PC-9 (cell line): ENCODE measurements at places on chromosomes 5 and 9. TPM values are rescaled to one million over a fixed set of nuclear protein-coding genes. Genes with fewer than 3 reads are reported as not detected.

DNA sequence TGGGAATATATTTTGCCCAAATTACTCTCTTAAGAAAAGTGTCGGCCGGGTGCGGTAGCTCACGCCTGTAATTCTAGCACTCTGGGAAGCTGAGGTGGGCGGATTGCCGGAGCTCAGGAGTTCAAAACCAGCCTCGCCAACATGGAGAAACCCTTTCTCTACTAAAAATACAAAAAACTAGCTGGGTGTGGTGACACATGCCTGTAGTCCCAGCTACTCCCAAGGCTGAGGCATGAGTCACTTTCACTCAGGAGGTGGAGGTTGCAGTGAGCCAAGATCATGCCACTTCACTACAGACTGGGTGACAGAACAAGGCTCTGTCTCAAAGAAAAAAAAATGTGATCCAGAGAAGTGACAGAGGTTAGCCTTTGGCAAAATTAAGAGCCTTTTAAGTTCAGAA lies 26.4 kb upstream of the TMEM171 start:
- peak; percentile 62 for DNase-seq

Gene HCN1
- not detected in 2 replicates for total RNA-seq

GRCh38 chr9:14985419-14985818 lies 75.2 kb upstream of the FREM1 start:
- no peak for DNase-seq

Gene SLC46A2
- not detected in 2 replicates for total RNA-seq

DNA sequence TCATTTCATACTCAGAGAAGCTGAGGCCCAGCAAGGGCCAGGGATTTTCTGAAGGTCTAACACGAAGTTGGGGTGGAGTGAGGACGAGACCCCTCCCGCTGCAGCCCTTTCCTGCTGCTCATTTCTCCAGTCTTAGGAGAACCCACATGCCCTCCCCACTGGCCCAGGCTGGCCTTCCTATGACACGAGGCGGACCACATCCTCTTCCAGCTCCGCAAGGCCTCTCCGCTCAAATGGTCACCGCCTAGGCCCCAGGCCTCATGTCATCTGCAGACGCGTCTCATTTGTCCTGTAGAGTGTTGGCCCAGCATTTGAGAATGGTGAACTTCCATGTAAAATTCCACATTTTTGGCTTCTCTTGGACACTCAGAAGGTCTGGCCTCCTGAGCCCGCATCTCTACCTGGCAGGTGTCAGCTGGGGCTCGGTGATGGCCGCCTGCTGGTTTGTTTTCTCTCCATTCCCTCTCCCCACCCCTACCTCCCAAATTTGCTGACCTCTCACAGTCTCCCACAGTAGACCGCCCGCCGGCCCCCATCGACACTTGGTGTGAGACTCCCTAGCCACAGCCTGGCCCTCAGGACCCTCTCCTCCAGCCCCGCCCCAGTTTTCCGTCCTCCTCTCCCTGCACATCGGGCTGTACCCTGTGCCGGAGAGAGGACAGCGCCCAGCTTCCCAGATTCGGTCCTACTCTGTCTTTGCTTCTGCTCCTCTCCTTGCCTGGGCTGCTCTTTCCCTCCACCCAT lies 51.7 kb downstream of the ERGIC1 start:
- no peak for DNase-seq

- no peak for DNase-seq
These were observed 35.8 kb upstream of the TGFBR1 start for GRCh38 chr9:99069075-99069474.

- DNase-seq = no peak
These were observed 41.3 kb upstream of the ITGA2 start for GRCh38 chr5:52947851-52948250.

GRCh38 chr5:35922468-35922867 lies 16.0 kb downstream of the CAPSL start:
- no peak for DNase-seq

GRCh38 chr5:53694520-53695022 lies 134.1 kb downstream of the NDUFS4 start:
- no peak for DNase-seq

Gene PRDM9
- not detected in 2 replicates for total RNA-seq

GRCh38 chr5:31496301-31496700 lies 35.6 kb downstream of the DROSHA start:
- no peak for DNase-seq

Gene PCSK5
- total RNA-seq = 8.2 and 9.8 TPM in 2 replicates

GRCh38 chr9:76374783-76375559 lies 19.3 kb downstream of the RFK start:
- DNase-seq = peak; percentile 92

DNA sequence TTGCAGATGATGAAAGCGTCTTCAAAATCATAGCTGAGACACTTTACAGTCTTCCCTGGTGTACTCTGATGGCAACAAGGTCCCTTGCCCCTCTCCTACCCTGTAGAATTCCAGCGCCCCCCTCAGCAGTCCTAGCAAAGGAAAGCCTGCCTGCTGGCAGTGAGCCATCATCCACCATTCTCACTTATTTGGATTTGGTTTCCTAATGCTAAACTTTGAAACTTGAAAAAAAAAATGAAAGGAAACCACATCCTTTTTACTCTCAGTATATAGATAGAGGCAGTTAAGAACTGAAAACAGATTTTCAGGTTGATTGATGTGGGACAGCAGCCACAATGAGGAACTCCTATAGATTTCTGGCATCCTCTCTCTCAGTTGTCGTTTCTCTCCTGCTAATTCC lies at the start of gene GZMA:
Gene GZMA, plus strand, starts transcription at position 299 of the 400 bp plus-strand sequence. Its CDS starts 37 bp downstream, at position 336.
- DNase-seq = no peak

DNA sequence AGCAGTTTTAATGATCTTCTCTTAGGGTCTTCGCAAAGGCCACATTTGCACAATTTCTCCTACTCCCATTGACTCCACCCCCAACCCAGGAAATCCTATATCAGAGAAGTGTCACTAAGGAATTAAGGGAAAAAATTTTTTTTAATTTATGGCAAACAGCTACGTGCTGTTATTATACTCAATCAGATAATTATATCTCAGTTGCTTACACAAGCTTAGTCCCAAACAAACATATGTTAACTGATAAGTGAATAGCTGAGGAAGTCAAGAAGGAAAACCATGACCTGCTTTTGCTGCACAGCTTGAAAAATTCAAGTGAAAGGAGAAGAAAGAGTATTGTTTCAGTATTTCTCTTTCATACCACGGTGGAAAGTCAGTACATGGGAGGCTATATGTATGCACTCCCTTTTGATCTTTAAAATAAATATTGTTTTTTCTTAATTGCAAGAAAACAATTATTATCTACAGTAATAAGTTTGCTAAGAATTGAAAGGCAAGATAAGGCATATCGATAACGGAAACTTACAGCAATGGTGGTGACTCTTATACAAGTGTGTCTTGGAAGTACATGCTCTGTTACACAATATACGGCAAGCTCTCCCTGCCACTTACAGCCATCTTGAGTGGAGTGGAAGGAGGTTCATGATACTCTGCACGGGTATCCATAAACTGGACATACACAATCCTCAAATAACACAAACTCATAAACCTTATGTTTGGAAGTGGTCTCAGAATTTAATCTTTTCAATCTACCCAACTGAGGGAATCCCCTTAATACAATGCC lies 167.9 kb upstream of the FREM1 start:
- no peak for DNase-seq

Gene ORM1
- total RNA-seq = not detected in 2 replicates

DNA sequence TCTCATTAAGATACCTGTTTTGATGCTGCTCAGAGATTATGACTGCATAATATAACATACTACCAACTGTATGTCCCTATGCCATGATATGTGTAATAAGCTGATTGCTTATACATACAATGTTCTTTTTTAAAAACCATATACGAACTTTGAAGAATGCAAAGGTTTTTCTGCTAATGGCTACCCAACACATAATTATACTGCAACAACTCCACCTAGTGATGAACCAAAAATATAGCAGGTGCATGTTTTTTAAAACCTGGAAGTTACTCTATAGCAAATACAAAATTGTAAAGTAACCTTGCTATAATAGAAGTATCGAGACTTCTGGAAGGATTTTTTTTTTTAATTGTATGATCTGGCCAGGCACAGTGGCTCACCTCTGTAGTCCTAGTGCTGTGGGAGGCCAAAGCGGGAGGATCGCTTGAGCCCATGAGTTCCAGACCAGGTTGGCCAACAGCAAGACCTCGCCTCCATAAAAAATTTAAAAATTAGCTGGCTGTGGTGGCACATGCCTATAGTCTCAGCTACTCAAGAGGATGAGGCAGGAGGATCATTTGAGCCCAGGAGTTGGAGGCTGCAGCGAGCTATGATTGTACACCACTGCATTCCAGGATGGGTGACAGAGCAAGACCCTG lies 49.1 kb downstream of the HOMER1 start:
- DNase-seq = no peak

- DNase-seq = no peak
These were observed 21.1 kb upstream of the TMEM174 start for GRCh38 chr5:73151766-73152410.

GRCh38 chr5:150358261-150359095 lies 981 bp downstream of the TCOF1 start:
- no peak for DNase-seq

Gene MTREX
- 51.7 and 56.7 TPM in 2 replicates for total RNA-seq

DNA sequence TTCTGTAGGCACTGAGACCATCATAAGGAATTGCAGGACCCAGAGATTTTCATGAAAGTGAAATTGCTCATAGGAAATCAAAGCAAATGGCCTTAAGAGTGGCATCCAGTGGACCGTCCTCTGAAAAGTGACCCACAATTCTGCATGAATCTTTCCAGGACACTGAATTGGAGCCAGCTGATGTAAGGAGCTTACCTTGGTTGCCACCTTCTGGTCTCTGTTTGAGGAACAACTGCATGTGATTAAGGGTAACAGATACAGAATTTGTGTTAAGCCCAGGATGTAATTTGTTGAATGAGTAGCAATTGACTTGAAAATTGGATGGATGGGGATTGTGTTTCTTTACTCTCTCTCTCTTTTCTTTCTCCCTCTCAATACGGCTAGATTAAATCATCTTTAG lies 49.9 kb upstream of the GAS1 start:
- DNase-seq = no peak

DNA sequence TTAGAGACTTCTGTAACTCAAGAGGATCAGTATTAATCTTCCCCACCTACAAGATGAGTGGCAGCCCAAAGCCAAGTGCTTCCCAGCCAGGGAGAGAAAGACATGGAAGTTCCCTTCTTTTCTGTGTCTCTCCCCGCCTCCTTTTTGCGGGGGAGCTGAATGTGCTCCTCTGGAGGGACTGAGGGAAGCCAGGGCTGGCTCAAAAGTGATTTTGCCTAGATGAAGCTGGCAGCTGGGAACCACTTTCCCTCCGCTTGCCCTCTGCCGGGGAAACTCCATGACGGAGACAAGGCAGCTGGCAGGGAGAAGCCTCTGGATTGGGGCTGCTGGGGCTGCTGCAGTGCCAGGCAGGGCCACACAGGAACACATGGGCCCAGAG lies 24.4 kb downstream of the EGR1 start:
- DNase-seq = no peak

- DNase-seq = no peak
These were observed 485.6 kb upstream of the NUDT12 start for GRCh38 chr5:104048231-104048630.

DNA sequence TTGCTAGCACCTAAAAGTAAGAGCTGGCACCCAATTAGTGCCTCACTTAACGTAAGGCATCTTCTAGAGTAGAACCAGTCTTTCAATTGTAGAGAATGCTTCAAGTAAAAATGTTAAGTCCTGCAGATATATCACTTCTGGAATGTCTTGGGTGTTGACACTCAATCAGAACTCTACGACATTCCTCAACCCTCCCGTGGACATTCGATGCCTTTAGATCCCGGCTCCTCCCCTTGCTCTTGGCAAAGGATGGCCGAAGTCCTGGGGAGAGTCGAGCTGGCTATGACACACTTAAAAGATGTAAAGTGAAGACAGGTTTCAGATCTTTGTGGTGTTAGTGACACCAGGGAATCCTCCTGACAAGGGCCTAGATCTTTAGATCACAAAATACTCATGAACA lies 87.5 kb upstream of the ERCC6L2 start:
- peak; percentile 34 for DNase-seq

- no peak for DNase-seq
These were observed 22.6 kb upstream of the MELK start for GRCh38 chr9:36550135-36550534.

Gene TMOD1
- total RNA-seq = 6.8 and 7.1 TPM in 2 replicates
